Thymus (tissue), 14 donors: ENCODE measurements at places on chromosomes 5 and 9.
A peak's percentile ranks its signal among the peaks of the same experiment; 100 is the strongest.

DNA sequence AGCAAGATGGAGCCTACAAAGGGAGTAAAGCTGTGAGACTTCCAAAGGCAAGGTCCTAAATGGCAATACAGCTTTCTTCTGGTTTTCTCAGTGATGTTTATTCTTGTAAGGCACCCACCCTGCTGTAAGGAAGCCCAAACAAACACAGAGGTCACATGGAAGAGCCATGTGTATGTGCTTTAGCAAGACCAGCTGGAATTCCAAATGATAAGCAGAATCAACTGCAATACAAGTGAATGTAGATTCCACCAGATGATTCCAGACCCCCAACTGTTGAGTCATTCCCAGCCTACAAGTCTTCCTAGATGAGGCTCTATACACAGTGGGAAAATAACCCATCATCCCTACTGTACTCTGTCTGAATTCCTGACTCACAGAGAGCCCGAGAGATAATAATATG, 122.8 kb downstream of the DEPDC1B start:
- DNase-seq = no peak

DNA sequence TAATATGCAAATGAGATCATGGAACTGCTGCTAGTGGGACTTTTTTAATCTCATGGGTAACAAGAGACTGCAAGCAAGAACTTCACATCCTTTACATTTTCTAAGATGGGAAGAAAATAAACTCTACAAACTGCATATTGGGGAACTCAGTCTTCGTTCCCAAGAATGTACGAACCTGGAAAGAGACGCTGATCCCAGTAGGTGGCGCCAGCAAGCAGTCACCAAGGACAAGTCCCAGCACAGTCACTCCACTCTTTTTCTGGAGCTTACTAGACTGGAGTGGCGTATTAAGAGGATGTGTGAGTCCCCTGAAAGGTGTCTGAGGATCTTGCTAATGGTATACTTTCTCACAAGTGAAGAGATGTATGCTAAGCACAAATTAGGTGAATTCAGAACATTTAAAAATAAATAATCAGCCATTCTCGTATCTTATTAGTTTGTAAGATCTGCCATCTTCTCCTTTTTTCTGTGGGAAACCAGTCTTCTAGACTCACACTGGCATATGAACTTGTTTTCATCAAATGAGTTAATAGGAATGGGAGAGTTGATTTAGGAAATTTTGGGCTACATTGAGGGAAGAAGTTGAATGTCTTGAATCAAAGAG, 16.0 kb upstream of the PUM3 start:
- no peak for DNase-seq

DNA sequence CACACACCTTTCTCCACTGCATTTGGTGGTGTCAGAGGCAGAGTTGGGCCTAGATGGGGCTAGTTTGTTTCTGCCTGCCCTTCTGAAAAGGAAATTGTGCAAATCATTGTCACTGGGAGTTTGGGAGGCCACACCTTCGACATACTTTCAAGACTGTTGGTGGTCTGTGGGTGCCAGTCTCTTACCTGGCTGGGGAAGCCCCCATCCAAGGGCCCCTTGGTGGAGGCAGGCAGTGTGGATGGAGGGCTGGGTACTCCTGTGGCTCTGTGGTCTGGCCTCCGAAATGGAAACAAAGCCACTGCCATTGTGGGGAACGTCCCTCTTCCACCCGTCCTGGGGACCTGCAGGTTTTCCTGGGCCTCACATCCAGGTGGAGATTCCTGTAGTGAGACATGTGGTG, 10.9 kb upstream of the PHYHD1 start:
- no peak for DNase-seq

- DNase-seq = peak; percentile 43
These were observed 1.0 kb downstream of the SMIM3 start for GRCh38 chr5:150779397-150780186.

GRCh38 chr5:179345433-179346321, at the start of gene ADAMTS2:
Gene ADAMTS2 (minus strand): TSS chr5:179345461. CDS start chr5:179345328, 133 bp downstream.
- peak; percentile 12 for DNase-seq

DNA sequence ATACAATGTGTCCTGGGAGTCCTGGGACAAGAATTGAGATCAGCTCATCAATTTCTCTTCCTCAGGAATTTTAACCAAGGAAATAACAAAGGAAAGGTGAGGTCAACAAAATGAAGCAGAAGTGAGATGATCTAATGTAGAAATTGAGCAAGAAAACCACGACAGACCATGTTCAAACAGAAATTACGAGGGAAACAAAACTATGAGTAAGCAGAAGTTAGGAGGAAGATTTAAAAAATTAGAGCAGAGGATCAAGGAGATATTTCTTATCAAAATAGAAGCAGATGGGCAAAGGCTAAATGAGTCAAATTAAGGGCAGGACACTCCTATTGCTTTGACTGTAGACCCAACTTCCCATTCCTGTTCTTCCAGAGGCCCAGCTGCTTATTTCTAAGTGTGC, 97.4 kb downstream of the HINT1 start:
- DNase-seq = no peak
